Fibroblast of skin of right quadriceps (primary cell): ENCODE measurements at places on chromosomes 5 and 9.

DNA sequence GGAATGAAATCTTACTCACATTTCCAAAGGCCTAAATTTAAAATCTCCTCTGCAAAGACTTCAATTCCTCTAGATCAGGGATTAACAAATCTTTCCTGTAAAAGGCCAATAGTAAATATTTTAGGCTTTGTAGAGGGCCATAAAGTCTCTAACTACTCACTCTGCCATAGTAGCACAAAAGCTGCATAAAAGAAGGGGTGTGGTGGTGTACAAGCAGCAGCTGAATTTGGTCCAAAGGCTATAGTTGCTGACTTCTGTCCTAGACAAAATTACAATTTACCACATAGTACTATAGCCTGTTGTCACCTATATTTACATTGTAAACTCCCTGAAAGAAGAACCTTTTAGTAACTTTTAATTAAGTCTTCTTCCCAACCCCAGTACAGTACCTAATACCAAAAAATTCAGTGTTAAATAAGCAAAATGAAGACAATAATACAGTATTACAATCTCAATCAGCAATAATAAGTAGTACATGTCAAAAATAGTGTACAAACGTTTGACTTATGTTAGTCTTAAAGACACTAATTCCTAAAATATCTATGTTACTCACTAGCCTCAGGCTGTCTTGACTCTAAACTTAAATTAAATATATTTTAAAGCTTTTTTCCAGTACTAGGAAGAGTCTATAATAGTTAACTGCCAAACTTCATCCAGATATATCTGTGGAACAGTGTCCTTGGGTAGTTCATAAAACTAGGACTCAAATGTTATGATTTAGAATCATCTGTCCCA, 6.9 kb downstream of the CETN3 start:
- no peak for DNase-seq

DNA sequence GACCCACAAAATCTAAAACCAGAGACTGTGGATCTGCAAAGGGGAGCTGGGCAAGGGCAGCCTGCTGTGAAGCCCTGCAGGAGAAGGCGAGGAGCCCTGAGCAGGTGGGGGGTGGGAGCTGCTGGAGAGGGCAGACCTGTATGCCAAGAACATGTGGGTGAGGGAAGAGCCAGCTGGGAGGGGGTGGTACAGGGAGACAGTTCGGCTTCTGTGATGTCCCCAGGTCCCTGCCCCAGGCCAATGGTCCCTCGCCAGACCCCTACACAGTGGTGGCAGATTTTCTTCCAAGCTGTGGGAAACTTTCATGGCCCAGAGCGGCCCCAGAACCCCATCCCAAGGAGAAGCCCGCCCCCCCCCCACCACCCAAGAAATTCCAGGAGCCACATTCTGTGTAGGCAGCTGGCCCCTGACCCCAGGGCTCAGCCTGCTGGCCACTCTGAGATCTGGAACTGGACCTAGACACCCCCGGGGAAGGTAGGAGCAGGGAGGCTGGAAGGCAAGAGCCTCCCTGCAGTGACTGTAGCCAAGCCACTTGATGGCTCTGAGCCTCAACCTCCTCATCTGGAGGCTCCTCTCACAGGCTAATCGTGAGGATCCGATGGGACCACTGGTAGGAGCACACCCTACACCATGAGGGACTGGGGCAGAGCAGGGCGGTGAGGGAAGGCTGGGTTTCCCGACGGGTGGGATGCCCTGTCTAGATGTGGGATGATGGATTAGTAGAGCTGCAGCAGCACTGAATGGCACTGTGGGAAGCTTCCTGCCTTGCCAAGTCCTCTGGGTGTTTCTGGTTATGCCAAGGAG, 22.6 kb upstream of the CSF1R start:
- no peak for DNase-seq

- DNase-seq, result peak; percentile 11
Observed at GRCh38 chr9:79026316-79026715, 545.4 kb upstream of the TLE4 start.

DNA sequence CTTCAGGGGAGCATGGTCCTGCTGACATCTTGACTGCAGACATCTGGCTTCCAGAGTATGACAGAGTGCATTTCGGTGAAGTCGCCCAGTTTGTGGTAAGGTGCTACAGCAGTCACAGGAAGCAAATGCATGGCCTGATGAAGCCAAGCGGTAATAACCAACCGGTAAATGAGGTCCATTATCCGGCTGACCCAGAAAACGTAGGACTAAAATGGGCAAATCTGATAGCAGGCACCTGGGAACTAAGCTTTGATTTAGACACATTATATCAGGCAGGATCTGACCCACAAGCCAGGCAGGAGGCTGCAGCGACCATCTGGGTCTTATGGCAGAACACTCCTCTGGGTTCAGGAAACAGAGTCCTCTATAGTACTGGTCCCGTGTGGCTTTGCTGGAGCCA, 454.6 kb downstream of the GADD45G start:
- DNase-seq, result no peak

DNA sequence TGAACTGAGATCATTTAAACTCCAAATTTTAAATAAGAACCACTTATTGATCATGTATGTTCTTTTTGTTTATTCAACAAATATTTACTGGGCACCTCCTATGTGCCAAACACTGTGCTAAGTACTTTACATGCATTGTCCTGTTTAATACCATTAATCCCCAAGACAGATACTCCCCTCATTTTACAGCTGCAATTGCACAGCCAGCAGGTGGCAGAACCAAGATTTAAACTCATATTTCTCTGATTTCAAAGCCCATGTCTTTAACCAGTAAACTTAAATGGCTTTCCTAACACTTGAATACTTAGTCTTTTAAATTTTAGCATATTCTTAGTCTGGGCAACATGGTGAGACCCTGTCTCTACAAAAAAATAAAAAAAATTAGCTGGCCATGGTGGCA, 43.4 kb upstream of the KIAA1958 start:
- DNase-seq, result peak; percentile 12

GRCh38 chr5:24737163-24737562, 92.4 kb upstream of the CDH10 start:
- DNase-seq, result no peak

DNA sequence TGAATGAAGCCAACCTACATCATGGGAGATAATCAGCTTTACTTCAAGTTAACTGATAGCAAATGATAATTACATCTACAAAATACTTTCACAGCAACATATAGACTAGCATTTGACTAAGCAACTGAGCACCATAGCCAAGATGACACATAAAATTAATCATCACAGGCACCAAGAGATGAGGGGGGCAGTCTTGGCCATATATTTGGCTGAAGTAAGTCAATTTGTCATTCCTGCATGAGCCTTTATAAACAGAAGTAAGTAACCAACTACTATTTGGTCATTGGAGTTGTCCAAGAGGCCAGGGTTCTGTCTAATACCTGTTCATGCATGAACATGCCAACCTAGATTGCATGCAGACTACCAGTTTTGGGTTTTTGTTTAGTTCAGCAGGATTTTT, 53.6 kb downstream of the PDCD1LG2 start:
- DNase-seq, result peak; percentile 58

DNA sequence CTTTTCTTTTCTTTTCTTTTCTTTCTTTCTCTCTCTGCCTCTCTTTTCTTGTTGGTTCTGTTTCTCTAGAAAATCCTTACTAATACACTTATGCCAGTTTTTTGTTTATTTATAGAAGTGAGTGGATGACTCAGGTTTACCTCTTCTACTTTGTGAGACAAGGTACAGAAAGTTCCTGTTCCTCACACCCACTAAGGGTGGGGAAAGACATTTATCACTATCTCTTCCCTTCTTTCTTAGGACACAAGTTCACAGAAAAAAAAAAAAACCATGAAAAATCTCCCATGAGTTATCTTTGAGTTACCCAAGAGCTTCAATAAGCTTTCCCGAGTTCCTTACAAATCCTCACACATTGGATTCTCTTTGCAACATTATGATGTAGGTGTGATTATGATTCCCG, 60.9 kb upstream of the CD180 start:
- no peak for DNase-seq

DNA sequence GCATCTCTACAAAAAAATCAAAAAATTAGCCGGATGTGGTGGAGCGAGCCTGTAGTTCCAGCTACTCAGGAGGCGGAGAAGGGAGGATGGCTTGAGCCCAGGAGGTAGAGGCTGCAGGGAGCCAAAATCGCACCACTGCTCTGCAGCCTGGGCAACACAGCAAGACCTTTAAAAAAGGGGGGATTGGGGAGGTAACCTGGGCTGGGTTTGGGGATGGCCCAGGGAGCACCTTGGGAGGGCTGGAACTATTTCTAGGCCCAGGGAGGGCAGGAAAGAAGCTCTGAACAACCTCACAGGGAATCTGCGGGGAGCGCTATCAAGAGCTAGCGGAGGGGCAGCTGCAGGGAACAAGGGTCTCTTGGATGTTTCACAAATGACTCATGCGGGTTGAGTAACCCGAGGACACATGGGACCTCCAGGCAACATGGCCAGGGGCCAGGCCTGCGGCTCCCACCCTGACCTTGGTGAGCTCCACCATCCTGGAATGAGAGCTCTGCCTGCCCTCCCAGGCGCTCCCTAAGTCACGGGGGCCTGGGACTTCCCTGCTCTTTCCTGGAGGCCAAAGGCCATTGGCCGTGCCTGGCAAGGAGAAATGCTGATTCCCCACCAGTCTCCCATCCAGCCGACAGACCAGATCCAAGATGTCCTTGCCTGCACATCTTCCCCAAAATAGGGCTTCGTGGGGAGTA, 23.4 kb downstream of the SARDH start:
- DNase-seq, result peak; percentile 76

DNA sequence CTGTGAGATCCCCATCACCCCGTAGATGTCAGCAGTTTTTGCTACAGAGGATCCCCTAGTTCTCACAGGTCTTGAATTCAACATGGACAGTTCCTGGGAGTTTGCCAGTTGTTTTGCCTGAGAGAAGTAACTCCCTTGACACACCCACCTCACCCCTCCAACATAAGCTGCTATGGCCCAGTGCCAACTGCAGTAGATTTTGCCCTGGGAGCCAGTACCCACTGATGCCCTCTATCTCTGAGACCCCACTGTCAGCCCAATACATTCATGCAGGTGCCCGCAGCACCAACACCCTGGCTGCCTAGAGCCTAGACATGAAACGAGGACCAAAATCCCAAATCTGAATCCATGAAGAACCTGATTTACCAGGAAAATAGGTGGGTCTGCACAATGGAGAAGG, 583.9 kb upstream of the CTNND2 start:
- no peak for DNase-seq

- DNase-seq, result no peak
Observed at GRCh38 chr5:148911386-148911785, 85.0 kb downstream of the ADRB2 start.

GRCh38 chr5:176809544-176810080, 747 bp upstream of the UNC5A start:
- no peak for DNase-seq

GRCh38 chr5:164000241-164000640, 494.8 kb downstream of the MAT2B start:
- no peak for DNase-seq

GRCh38 chr9:33638391-33638915, 114.4 kb downstream of the ANKRD18B start:
- DNase-seq, result no peak

GRCh38 chr5:674630-675011, 18.5 kb downstream of the TPPP start:
- DNase-seq, result no peak

DNA sequence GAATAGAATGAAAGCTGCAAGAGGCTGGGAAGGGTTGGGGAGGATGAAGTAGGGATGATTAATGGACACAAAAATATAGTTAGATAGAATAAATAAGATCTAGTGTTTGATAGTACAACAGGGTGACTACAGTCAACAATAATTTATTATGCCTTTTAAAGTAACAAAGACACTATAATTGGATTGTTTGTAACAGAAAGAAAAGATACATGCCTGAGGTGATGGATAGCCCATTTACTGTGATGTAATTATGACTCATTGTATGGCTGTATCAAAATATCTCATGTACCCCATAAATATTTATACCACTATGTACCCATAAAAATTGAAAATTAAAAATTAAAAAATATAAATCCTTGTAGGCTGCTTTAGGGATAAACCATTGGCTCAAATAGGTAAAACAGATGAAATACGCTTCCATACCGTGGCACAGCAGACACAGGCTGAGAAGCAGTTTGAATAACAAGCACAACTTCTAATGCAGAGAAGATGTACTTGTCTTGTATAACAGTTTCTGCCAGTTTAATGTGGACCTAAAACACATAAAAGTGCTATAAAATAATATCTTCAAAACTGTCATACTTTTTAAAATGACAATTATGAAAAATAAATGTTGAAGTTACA, 34.9 kb downstream of the APBA1 start:
- DNase-seq, result peak; percentile 7

GRCh38 chr9:27622693-27623340, 49.5 kb upstream of the C9orf72 start:
- peak; percentile 5 for DNase-seq

DNA sequence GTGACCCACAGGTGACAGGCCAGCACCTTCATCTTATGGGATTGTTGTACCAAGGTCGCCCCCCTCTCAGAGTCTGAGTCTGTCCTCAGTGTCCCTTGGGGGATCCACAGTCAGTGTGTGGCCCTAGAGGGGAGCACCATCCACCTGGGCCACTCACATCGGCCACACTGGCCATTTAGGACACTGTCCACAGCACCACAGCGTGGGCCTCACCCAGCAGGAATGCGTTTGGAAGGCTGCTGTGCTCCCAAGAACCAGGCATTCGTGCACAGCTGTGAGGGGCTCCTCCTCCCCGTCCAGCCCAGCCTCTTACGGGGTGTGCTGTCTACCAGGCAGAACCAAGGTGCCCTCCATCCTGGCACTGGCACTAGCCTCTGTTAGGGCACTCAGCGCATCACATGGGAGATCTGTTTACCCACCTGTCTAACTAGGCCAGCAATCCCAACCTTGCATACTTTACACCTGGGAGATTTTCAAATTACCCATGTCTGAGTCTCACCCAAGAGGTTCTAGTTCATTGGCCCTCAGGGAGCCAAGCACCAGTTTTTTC, 24.5 kb upstream of the UBE2QL1 start:
- no peak for DNase-seq

DNA sequence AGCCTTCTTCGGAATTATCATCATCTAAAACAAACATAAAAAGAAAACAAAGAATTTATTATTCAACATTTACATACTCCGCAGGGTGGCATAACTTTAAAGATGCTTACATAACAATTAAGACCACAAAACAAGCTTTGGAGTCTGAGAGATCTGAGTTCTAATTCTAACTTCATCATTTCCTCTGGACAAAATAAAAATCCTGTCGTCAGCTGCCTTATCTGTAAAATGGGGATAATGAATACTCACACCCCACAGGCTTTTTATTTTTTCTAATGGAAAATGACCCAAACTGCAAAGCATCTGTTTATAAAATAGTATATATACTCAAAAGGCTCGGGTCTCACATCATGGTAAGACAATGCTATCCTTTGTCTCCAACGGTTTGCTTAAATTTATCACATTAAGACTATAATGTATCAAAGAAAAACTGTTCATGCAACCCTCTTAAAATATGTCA, 4.3 kb downstream of the ARRDC3 start:
- DNase-seq, result no peak

GRCh38 chr9:32968101-32969011, 33.1 kb downstream of the APTX start:
- peak; percentile 35 for DNase-seq
